Left lobe of liver (tissue), 2 donors: ENCODE measurements at places on chromosomes 3 and 15.

DNA sequence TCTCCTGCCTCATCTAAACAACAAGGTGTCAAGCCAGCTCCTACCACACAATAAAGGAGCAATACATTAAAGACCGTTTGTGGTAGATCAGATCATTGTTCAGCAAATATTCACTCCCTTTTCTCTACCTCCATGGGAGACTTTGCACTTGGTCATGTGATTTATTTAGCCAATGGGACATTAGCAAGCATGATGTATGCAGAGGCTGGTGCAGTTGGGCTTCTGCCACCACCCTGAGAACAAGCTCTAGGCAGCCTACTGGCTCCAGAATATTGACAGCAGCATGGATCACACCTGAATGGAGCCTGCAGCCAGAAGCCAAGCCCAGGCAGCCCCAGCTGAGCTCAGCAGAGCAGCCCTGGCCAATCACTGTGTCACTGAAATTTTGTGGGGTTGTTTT, 99.4 kb upstream of the UBE2E2 start:
- DNase-seq: no peak

DNA sequence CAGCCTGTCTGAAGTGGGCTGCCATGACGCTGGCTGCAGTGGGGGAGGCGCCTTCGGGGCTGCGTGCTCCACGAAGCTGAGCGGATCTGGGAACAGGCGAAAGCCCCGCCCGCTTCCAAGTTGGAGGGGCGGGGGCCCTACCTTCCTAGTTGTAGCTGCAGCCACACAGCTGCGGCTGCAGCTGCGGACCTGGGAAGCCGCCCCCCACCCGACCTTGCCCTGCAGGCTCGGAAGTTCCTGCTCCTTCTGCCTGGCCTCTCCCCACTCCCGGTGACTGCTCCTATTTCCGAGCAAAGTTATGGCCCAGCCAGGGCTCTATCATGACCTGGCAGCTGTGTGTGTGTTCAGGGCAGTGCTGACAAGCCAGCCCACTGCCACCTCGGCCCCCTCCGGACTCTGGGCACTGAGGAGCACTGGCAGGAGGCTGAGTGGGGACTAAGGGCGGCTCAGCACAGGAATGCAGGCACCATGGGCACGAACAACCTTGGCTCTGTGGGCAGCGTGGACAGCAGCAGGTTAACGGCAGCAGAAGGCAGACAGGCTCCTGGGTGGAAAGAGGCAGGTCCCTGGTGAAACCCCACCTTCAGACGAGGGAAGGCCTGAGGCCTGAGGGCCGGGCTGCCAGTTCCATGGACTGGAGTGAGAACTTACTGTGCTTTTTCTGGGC, 352.4 kb upstream of the TMCO5A start:
- no peak for DNase-seq

DNA sequence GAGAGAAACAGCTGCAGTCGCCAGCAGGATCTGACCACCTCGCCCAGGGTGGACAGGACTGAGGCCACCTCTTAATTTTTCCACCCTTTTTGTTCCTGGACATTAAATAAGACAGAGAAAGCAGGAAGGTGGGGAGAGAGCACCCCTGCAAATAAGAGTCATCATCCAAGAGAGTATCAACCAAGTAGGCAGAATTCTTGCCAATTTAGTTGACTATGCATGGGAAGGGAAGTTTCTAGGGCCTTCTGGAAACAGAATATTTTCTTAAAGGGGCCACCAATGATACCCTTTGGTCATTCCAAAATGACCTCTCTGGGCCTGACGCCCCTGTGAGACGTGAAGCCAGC, 136.2 kb downstream of the TJP1 start:
- no peak for DNase-seq

- DNase-seq: no peak
Observed at GRCh38 chr15:60002528-60003218, 1.4 kb upstream of the FOXB1 start.

GRCh38 chr3:135460273-135460672, 505.3 kb upstream of the PPP2R3A start:
- DNase-seq: no peak

DNA sequence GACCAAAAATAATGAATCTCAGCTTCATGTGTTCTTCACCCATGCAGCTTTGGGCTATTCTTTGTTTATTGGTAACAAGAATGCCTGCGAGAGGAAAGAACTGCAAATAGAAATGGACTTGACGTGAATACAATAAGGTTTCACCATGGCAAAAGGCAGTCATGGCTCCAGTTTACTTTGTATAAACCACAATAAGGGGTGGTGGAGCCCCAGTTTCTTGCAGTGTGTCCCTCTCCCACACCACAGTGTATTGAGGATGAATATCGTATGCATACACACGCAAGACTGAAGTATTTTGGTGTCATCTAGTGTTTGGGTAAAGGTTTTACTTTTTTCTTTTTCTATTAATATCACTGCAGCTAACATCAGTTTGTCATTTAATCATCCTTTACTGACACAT, 159.7 kb upstream of the CNTN4 start:
- DNase-seq: no peak

DNA sequence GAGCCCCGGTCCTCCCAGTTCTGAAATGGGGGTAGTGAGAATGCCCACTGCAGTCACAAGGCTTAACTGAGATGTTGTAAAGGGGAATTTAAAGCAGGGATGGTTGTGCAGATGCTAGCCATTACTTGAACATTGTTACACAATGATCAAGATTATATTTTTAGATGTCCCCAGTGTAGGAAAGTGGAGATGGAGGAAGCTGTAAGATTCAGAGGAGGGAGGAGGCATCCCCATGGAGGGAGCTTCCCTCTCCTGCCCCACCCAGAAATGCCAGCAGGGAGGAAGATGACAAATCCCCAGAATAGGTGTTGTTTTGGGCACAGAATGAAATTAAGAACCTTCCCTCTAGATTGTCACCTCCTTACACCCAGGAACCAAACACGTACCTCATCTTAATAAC, 46.1 kb downstream of the EFCAB12 start:
- no peak for DNase-seq

- DNase-seq: no peak
Observed at GRCh38 chr3:168796339-168796738, 700.6 kb upstream of the GOLIM4 start.

DNA sequence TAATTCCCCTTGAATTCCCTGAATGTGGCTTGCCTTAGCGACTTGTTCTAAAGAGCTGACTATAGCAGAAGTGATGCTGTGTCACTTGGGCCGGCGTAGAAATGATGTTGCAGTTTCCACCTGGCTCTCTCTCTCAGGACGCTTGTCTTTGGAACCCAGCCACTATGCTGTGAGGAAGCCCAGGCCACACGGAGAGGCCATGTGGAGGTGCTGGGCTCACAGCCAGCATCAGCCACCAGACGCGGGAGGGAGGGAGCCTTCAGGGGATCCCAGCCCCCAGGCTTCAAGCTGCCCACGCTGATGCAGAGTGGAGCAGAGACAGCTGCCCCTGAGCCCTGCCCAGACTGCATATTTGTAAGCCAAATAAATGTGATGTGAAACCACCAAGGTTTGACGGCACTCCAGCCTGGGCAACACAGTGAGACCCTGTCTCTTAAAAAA, 18.6 kb downstream of the RNU5B-1 start:
- peak; percentile 54 for DNase-seq
